ENCODE measurements at places on chromosomes 2 and 18. TPM values are rescaled to one million over a fixed set of nuclear protein-coding genes. Genes with fewer than 3 reads are reported as not detected.

DNA sequence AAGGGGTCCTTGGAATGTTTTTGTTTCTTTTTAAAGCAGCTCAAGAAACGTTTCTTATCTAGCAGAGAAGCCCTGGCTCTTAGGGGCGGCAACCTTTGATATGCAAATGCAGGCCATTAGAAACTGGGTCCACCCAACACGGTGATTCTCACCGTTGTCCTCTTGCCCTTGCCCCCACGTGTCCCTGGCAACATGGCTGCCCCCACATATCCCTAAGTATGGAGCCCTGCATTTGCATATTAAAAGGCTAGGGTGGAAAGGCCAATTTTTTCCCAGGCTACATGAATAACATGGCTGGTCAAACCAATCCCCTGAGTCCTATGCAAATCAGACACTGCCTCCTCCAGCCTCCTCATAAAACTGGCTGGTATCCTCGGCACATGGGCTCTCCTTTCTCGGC, 230.1 kb upstream of the SPOPL start:
- no peaks in the 10 kb centered on the region for H3K36me3 ChIP-seq
- H3K27ac ChIP-seq: no peak overlapping the region
- no peaks in the 10 kb centered on the region for H3K4me1 ChIP-seq
- H3K4me3 ChIP-seq: no peak overlapping the region

GRCh38 chr2:119349289-119349688, 17.3 kb downstream of the C2orf76 start:
- peaks cover 1% of the 10 kb centered on the region for H3K27me3 ChIP-seq
- DNase-seq: no peak
- no peak overlapping the region for H3K27ac ChIP-seq
- H3K36me3 ChIP-seq: no peaks in the 10 kb centered on the region
- no peak overlapping the region for H3K4me3 ChIP-seq

Gene ASTL
- not detected for total RNA-seq

DNA sequence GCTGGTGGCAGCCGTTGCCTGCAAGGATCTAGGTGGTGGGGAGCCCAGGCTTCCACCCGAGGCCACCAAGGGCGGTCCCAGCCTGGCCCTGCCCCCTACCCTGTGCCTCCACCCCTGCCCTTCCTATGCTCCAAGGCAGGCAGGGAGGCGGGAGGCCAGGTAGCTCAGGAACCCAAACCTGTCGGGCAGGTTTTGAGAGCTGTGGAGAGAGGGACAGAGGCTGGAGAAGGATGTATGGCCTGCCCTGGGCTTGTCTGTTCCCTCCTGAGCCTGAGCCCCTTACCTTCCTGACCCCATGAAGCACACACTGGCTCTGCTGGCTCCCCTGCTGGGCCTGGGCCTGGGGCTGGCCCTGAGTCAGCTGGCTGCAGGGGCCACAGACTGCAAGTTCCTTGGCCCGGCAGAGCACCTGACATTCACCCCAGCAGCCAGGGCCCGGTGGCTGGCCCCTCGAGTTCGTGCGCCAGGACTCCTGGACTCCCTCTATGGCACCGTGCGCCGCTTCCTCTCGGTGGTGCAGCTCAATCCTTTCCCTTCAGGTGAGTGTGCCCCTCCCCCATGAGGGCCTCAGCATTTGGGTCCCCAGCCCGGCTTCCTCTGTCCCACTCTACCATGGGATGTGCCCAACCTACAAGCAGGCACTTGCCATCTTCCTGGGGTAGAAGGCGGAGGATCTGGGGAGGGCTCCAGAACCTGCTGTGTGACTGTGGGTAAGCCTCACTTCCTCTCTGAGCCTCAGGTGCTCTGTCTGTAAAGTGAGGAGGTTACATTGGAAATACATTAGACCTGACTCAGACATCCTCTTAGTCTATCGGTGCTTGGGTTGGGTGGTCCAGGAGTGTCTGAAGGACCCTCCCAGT, at the start of gene PROM2:
PROM2 (plus strand) TSS at position 159 of the 860 bp plus-strand sequence; CDS start at position 296, 137 bp downstream.
- H3K4me1 ChIP-seq: no peaks in the 10 kb centered on the region
- no peaks in the 10 kb centered on the region for H3K27me3 ChIP-seq
- no peaks in the 10 kb centered on the region for H3K36me3 ChIP-seq
- no peak for DNase-seq

Gene GALNT13
- not detected for total RNA-seq

Gene SERPINB3
- total RNA-seq: not detected

Gene SPAST
- 22.4 TPM for total RNA-seq

DNA sequence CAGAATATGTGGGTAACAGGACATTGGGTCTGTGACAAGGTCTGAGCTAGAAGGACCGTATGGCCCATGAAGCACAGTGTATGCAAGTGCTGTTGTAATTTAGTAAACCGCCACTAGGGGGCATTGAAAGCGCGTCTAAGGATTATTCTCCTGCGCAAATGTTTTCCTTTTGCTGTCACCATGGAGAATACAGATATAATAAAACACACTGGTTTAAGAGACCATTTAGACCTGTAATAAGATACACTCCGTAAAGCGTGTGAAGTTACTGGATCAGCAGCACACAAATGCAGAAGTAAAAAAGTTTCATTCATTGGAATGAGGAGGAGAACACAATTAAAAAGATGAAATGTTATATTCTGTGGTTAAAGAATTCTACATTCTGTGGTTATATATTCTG, 272.4 kb downstream of the AGAP1 start:
- no peak overlapping the region for H3K4me3 ChIP-seq
- no peaks in the 10 kb centered on the region for H3K36me3 ChIP-seq
- no peaks in the 10 kb centered on the region for H3K27me3 ChIP-seq
